ENCODE measurements at places on chromosomes 6 and 20.
A peak's percentile ranks its signal among the peaks of the same experiment; 100 is the strongest.

DNA sequence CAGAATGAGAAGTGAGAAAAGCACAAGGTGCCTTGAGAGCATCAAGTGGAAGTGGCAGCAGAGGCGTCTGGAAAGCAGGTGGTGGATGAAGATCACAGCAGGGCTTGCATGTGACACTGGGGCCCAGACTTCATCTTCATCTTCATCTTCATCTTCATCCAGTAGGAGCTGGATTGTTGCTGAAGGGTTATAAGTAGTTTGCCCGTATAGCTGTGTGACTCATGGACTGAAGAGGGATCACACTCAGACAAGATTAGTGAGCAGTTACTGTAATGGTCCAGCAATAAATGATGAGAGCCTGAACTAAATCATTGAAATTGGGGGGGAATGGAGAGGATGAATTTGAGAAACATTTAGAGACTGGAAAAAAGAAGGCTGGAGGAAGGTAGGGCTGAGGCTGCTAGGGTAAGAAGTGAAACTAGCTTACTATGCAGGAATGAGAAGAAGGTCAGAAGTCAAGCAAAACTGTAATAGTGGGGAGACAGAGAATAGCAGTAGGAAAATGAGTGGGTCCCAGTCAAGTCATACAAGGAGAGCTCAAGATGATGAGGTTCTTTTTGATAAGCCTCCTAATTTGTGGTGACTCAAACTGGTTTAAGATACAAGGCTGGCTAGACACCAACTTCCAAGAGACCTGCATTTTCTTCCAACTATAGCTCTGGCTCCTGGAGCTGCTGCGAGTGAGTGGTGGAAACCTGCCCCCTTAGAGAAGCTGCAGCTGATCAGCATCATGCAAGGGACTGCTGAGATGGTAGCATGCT is 92.3 kb upstream of the BEND6 start:
- no peak for DNase-seq

DNA sequence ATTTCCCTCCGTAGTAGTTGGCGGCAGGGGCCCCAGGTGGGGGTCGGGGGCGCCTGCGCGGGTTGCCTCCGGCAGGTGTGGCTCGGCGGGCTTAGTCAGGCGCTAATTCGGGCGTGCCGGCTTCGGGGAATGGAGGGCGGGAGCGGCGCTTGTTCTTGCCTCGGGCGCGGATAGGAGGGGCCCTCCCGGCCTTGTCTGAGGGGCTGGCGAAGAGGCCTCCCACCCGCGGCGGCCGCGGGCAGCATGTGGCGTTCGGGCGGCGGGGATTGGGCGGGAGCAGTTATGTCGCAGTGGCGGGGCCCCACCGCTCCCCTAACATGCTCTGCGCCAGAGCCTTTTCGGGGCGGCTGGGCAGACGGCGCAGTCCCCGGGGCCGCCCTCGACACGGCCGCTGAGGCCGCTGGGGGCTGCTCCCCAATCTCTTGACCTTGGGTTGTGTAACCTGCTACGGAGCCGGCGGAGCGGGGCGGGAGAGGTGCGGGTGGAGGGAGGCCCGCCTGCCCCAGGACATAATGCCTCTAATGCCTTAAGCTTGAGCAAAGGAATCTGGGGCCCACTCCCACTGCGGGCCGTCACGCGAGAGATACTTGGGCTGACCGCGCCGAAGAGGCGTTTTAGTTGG is 1.1 kb downstream of the AMD1 start:
- DNase-seq: peak; percentile 52

- no peak for DNase-seq
Measured at GRCh38 chr6:20366082-20366830, 35.4 kb upstream of the E2F3 start.

GRCh38 chr6:109087661-109088264 is 6.9 kb downstream of the SESN1 start:
- DNase-seq: no peak

- DNase-seq: no peak
Measured at GRCh38 chr6:7106215-7106751, 1.5 kb upstream of the RREB1 start.

DNA sequence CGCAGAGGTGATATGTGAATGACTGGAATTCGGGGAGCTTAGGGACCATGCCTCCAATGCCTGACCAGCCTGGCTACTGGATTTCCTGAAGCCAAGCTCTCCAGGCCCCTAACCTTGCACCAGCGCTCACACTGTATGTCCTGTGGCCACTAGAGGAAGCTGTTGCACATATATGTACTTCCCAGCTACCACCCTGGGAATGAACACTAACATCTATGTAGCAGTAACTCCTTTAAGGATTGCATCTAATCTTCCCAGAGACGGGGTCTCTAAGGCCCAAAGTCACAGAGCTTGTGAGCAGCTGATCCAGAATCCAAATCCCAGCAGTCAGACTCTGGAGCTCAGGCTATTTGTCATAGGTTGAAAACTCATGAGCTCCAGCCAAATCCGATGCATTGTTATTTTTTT is 20.4 kb upstream of the BPIFB1 start:
- no peak for DNase-seq

DNA sequence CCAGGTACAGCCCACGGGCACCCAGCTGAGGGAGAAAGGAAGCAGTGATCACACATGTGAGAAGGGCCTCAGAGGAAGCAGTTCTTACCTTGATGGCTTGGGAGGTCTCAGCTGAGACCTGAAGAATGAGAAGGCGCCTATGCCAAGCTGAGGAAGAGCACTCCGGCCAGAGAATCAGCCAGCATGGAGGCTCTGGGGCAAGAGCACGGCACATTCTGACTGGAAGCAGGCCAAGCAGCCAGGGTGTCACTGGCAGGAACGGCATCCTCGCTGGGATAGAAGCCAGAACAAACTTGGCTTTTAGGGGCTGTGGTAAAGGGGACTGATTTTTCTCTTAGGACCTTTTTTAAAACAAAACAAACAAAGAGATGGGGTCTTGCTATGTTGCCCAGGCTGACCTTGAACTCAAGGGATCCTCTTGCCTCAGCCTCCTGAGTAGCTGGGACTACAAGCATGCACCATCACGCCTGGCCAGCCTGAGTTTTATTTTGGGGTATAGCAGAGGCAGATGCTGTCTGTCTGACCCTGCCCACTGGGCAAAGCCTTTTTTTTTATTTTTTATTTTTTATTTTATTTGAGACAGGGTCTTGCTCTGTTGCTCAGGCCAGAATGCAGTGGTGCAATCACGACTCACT is 17.6 kb downstream of the GHRH start:
- no peak for DNase-seq

DNA sequence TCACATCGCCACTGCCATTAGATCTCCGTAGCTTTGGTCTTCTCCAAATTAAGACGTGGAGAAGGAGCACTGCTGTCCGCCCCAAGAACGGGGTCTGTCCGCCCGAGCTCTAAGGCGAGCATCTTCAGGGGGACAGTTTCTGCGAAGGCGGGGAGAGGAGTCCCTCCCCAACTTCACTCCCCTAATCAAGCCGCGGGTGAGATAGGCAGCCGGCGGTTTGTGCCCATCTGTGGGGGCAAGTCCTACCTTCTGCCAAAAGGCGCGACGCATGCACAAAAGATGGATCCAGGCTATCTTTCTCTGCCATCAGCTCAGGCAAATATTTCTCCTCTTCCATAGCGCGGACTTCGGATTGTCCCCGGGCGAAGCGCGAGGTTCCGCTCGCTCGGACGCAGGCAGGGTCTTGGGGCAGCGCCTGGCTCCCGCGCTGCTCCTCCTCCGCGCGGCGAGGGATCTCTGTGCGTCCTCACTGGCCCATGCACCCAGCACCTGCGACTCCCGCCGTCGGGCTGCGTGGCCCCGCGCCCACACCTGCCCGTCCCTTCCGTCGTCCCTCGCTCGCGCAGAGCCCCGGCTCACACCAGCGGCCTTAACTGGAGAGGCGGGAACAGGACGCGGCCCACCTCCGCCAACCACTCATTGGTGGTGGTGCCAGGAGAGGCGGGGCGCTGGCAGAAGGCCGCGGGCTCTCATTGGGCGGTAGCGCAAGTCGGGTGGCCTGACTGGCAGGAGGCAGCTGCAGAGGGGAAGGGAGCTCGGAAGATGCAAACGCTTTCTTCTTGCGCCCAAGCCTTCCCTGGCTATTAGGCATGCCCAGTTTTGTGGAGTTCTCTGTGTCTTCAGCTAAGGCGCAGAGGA is at the start of gene KHDRBS2:
KHDRBS2 (minus strand) TSS at position 614 of the 858 bp plus-strand sequence.
- no peak for DNase-seq

DNA sequence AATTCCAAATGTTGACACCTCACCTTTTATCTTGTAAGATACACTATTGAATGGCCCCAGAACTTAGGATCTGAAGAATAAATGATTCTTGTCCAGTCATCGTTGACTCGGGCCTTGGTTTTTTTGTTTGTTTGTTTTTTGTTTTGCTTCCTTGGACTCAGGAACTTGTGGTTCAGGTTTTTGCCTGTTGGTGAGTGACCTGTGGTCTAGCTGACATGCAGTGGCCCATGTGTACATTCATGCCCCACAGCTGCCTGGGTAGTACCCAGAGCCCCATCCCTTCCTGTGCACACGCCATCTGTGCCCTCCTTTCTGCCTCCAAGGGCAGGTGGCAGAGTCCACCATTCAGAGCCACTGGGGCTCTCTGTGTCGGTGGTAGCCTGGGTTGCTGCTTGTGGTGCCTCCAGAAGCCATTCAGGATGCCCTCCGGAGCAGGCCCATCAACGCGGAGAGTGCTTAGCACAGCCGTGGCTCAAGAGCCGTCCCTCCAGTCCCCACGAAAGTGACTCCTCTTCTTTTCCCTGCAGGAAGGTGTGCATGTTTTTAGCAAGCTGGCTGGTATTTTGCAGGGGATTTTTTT is 85.9 kb downstream of the SYNJ2 start:
- DNase-seq: no peak

DNA sequence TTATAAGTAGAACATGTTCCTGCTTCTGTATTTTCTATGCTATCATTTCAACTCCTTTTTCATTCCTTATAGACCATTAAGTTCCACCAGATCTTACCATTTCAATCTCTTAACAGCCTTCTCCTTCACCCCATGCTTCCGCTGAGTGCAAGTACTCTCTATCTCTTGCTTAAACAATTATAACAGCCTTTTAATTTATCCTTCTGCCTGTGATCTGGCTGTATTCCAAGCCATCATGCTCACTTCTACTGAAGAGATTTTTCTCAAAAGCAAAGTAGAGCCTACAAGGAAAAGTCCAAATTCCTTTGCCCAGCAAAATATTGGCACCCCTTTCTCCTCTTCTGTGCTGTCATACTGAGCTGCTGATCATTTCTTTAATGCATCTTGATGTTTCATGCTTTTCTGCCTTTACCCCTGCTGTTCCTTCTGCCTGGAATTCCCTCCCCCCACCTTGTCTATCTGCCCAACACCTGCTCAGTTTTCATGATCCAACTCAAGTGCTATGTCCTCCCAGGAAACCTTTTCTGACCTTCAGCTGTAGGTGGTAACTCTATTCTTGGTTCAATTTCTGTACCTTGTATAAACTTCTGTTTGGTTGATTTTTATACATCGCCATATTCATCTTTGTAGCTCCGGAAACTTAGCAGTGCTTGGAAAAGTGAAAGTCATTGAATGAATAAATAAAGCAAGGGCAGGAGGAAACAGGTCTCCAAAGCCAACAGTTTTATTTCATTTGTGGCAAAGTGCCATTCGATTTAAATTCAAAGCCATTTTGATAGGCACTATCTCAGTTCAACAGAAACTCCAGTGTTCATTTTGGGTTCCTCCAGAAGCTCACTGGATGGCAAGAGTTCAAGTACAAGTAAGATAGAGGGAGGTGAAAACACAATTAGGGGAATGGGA is 10.5 kb upstream of the BMP2 start:
- DNase-seq: no peak

- no peak for DNase-seq
Measured at GRCh38 chr6:135212935-135213334, 31.8 kb downstream of the MYB start.

- DNase-seq: no peak
Measured at GRCh38 chr6:157597461-157598312, 216.7 kb downstream of the ZDHHC14 start.

- no peak for DNase-seq
Measured at GRCh38 chr6:152298848-152299735, 338.1 kb downstream of the SYNE1 start.

DNA sequence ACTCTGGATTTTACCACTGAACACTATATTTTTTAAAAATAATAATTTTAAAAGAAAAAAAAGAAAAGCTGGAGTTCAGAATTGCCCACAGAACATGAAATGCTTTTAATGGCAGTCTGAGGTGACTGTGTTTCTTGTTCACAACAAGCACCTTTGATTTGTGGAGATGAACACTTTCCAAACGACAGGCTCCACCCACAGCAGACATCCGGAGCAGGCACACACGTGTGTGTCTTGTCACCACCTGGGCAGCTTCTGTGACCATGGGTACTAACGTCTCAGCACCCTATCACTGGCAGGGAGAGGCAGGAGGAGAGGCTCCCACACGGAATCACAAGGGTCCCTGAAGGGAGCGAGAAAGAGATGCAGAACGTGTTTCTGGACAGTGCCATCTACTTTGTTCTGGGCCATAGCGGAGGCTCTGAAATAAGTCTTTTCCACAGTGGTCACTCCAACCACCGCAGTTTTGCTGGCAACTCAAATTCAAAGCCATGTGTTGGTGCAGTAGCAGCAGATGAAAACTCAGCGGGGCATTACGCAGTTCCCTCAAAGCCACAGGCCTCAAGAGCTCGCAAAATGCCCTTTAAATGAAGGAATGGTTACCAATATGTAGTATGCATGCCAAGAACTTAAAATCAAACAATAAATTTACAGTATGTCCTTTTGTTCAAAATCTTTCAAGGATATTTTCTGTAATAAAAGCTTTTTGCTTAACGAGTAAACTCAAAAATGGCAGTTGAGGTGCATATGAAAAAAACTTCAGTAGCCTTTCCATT is 242.2 kb downstream of the FOXC1 start:
- no peak for DNase-seq

DNA sequence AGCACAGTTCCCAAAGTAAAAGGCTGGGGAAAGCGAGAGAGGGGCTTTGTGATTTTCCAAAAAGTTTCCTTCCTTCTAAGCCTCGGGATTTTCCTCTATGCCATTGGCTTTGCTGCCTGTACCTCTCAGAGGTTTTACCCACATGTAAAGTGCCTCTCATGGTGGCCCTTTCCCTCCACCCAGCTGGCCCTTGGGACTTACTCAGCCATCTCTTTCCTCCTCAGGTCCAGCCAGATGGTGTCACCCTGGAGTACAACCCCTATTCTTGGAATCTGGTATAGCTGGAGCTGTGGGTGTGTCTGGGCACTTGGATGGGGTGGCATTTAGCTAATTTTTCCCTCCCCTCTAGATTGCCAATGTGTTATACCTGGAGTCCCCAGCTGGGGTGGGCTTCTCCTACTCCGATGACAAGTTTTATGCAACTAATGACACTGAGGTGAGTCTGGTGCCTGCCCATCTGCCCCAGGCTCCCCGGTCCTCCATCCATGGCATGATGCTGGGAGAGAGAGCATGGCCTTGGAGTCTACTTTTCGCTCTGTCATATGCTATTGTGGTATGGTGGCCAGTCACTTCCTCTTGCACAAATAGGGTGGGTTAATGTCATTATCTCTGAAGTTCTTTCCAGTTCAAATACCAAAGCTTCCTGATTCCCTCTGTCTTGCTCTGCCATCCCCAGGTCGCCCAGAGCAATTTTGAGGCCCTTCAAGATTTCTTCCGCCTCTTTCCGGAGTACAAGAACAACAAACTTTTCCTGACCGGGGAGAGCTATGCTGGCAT is 1.1 kb downstream of the CTSA start:
- no peak for DNase-seq

DNA sequence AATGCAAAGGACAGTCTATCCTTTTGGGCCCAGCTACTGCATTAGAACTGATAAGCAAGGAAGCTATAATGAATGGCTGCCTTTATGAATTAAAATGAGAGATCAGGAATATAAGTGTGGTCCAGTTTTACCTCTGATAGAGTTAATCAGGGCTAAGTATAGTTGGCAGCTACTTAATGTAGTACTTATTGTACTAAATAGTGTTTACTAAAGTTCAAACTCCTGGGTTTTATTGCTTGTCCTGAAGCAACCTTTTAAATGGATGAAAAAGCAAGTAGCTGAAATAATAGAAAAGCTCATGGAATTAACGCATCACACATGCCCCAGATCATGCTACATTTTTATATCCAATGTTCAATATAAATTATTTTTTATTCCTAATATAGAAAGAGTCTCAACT is 5.3 kb downstream of the TRMT11 start:
- DNase-seq: no peak

Measured in stimulated activated CD4-positive, alpha-beta T cell treated with anti-CD3 and anti-CD28 coated beads, TNF-alpha, amount 100 ng/mL, for 24 hours (primary cell).